Activated naive CD4-positive, alpha-beta T cell treated with anti-CD3 and anti-CD28 coated beads, Interleukin-2, amount 50 U/mL, for 72 hours (primary cell): ENCODE measurements at places on chromosomes 12 and 14. TPM values are rescaled to one million over a fixed set of nuclear protein-coding genes. Genes with fewer than 3 reads are reported as not detected.

GRCh38 chr12:119176267-119177055 is 2.3 kb upstream of the HSPB8 start:
- no peak for DNase-seq

DNA sequence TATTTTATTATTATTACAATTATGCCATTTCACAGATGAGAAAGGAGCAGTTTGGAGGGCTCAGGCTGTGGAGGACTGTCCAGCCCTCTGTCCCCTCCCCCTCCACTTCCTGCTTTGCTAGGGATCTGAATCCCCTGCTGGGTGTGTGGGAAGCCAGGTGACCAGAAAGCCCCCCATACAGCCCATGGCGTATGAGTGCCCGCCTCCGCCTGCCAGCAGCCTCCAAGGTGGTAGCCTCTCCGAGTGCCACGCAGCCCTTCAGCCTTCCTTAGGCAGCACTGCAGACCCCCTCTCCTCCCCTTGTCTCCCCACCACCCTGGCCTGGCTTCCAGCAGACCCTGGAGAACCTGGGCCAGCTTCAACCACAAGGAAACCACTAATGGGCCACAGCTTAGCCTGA is 12.6 kb downstream of the DTX1 start:
- no peak for DNase-seq

- DNase-seq: no peak
Measured at GRCh38 chr14:96105926-96106441, 66.8 kb downstream of the C14orf132 start.

The OAS1 gene
- 85.9 TPM for total RNA-seq

DNA sequence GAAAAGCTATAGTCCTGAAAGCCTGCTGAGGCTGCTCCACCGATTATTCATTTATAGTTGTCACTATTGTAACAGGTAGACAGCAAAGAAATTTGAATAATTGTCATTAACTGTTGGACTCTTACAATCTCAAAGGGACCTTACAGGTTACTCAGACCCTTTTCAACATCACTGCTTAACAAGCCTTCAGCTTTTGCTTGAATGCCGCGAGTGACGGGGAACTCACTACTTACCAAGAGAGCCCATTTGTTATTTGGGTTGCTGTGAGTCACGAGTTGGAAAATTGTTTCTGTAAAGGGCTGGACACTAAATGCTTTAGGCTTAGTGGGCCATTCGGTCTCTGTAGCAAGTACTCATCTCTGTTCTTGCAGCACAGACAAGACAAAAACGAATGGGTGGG is 5.9 kb upstream of the TUNAR start:
- no peak for DNase-seq

- DNase-seq: no peak
Measured at GRCh38 chr12:96861656-96862055, 45.4 kb upstream of the NEDD1 start.

GRCh38 chr14:33567023-33567728 is 383.7 kb downstream of the EGLN3 start:
- DNase-seq: no peak

The KCNA5 gene
- total RNA-seq: not detected

- no peak for DNase-seq
Measured at GRCh38 chr12:40988824-40989223, 199.3 kb upstream of the PDZRN4 start.

DNA sequence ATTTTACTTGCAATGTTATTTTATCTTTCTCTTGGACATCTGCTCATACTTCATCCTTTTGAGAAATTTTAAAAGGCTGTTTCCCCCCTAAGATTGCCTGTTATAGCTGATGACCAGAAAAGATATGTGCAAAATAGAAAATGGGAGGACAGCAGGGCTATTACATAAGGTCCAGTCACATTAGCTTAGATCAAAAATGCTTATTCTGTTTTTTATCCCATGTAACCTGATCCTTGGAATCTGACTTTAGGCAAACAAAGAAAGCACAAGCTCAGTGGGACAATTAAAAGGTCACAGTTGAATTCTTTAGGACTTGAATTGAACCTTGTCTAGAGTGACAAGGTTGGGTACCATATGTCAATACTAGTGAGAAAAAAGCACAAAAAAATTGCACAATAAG is 65.1 kb upstream of the TRHDE start:
- no peak for DNase-seq

DNA sequence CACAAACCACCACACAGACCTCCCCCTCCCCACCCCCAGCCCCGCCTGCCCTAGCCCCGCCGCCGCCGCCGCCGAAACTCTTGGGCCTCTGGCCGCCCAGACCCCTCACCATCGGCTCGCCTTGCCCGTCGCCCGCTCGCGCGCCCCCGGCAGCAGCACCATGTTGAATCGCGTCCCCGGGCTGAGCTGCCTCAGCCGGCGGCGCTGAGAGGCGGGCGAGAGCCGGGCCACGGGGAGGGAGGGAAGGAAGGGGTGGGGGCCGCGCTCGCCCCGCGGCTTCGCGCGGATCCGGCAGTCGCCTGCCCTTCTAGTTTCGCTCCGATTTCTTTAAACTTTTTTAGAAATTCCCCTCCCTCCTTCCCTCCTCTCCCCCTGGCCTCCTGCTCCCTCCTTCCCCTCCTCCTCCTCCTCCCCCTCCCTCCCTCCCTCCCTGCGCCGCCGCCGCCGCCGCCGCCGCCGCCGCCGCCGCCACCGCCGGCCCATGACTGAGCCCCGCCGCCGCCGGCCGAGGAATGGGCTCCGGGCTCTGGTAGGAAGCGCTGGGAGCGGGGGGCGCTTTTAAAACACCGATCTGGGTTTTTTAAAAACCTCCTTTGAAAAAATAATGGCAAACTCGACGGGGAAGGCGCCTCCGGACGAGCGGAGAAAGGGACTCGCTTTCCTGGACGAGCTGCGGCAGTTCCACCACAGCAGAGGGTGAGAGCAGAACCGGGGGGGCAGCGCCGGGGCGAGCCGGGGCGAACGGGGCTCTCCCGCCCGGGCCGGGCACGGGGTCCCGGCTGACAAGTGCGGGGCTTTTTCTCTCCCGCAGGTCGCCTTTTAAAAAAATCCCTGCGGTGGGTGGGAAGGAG is at the start of gene ARID2:
ARID2 (plus strand) TSS at position 474 of the 851 bp plus-strand sequence; CDS start at position 605, 131 bp downstream.
- DNase-seq: peak; percentile 78

DNA sequence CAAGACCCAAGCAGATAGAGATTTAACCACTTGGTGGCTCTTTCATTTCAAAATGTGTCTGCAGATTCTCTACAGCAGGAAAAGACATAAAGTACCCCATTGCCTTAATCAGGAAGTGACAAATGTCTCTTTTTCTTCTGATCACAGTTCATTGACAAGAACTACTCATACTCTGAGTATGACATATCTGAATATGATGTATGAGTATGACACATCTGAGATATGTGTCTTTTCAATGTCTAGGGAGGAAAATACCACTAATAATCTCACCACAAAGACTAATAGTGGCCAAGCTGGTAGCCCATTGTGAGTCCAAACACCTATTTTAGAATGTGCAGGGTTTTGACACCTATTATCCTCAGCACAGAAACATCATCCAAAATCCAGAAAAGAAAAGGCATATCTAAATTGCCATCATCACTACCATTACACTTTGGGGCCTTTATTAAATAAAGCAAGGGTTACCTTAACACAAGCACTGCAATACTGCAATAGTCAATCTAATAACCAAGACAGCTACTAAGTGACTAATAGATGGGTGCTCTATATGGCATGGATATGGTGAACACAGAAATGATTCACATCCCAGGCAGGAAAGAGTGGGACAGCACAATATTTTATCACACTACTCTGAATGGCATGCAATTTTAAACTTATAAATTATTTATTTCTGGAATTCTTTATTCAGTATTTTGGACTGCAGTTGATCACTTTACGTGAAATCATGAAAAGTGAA is 243.7 kb upstream of the FAR2 start:
- DNase-seq: no peak

The VWF gene
- total RNA-seq: not detected

The KRT74 gene
- total RNA-seq: not detected

GRCh38 chr12:21683115-21683514 is 25.5 kb upstream of the LDHB start:
- DNase-seq: no peak

DNA sequence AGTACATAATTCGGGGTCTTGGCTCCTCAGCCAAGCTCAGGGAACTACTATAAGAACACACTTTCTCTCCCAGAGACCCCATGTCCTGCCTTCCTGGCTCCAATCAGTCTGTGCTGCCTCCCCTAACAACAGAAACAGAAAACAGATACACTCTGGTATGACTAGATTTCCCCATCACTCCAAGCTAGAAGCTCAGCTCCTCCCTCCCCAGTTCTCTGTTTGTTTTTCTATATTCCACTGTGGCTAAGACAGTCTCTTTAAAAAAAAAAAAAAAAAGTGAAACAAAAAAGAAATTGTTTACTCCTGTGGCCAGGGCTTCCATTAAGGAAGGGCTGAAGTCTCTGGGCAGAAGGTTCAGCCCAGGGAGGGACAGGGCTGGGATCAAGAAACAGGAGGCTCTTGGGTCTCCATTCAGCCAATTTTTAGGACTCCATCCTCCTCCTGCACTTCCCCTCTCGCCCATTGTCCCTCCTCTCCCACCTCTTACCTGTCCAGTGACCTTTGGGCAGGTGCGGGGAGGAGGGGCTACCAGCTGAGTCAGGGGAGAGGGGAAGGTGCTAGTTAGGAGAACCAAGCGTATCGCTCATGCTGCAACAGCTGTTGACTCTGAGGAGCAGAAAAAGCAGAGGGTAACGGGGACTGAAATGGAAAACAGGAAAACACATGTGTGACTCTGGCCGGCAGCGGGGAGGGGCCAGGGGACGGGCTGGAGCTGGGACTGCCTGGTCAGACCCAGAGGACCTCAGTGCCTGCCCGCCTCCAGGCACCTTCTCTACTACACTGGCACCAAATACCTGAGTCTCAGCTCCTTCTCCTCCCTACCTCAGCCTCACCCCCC is 4.1 kb upstream of the SLC7A7 start:
- no peak for DNase-seq
